ENCODE measurements at places on chromosomes 3 and 15.

- DNase-seq, result no peak
Observed at GRCh38 chr3:97967966-97968365, 4.3 kb downstream of the RIOX2 start.

GRCh38 chr3:49924683-49925082 is 4.9 kb downstream of the MON1A start:
- DNase-seq, result no peak

DNA sequence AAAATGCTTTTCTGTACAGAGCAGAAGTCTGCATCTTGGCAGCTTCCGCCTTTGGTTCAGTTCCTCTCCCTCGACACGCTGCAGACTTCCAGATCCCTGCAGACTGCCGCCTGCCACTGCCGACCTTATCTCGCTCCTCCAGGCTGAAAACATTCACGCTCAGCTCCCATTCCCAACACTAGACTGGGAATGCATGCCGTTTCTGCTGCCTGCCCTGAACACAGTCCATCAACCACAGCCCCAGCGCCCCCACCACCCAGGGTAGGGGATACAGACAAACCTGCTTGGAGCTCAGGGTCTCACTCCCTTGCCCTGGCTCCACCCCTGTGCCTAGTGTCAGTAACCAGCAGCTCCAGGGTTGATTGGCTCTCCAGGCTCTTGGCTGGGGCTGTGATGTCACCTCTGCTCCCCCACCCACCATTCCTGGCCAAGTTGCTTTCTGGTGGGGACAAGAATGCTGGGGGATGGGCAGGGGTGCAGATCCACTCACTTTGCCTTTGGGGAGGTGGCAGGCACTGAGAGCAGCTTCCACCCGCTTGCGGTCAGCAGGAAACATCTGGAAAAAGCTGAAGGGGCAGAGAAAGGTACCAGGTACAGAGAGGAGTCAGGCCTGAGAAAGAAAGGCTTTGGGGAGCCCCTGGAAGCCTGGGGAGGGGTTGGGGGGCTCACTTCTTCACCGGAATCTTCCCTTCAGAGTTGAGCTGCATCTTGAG is 6.1 kb downstream of the PLCB2 start:
- DNase-seq, result no peak

DNA sequence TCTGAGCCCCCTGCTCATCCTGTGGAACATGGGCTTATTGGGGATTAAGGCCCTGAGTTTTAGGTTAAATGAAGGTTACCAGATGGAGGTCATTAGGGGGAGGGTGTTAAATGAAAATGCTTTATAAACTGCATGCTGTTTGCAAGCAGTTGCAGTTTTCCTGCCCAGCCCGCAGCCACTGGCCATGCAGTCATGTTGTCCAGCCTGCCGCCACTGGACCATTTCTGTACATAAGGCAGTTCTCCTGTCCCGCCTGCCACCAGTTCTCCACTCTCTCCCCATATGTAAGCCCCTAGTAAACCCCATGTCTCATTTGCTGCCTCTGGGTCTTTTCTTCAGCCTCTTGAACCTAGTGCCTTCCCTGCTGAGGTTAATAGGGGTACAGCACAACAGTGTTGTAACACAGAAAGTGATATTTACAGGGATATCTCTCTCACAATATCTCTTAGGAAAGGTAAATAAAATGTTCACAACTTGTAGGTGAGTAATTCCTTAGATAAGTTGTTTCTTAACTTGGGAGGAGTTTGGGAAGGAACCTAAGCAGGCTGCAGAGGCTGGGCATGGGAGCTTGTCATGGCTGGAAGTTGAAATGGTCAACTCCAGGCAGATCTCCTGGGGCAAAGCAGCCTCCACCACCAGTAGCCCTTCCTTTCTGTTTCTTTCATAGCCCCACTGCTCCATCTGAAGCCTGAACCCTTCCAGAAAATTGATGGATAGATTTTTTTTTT is 148.2 kb downstream of the CMSS1 start:
- no peak for DNase-seq

DNA sequence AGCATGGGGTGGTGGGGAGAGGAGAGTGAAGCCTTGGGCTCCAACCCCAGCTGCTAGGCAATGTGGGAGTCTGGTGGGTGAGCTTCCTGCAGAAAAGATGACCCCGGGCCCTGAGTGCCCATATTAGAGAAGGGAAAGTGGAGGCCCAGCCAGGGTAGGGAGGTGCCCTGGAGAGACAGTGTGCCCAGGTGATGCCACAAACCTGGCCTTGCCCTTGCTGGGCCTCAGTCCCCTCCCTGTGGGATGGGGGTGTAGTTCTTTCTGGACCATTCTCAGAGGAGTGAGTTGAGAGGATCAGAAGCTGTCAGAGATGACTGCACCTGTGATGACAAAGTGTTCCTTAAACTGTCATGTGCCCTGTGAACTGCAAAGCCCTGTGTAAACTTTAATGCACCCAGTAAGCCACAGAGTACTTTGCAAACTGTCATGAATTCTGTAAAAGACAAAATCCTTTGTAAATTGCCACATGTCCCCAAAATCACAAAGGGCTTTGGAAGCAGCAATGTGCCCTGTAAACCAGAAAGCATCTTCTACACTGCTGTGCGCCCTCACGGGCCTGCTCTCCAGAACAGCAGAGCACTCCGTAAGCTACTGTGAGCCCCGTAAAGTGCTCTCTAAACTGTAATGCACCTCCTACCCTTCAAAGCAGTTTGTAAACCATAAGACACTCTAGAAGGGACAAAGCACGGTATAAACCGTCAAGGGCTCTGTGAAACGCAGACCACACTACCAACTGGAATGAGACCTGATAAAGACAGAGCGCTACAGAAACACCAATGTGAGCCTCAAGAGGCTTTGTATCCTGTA is 51.3 kb upstream of the FGD5 start:
- DNase-seq, result no peak

- DNase-seq, result no peak
Observed at GRCh38 chr3:40518848-40519247, 5.9 kb upstream of the ZNF621 start.
